SJCRH30 (cell line): ENCODE measurements at places on chromosomes 16 and 17. TPM values are rescaled to one million over a fixed set of nuclear protein-coding genes. Genes with fewer than 3 reads are reported as not detected.

GRCh38 chr17:539066-539465 lies 175.6 kb downstream of the VPS53 start:
- no peak for DNase-seq

C16orf96 gene
- total RNA-seq, result not detected in 2 replicates

DNA sequence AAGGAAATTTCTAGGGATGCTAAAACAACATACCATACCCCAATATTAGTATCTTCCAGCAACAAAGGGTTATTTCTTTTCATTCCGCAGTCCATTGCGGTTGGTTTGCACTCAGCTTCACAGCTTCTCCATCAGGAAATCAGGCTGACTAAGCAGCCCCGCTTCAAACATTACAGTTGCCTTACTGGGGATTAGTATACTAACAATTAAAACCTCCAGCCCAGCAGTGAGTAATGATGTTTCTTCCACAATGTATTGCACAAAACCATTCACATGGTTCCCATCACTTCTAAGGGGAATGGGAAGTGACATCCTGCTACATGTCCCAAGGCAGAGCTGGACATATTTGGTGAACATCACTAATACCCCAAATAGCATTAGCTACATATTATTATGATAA lies 1384.9 kb downstream of the CDH8 start:
- no peak for DNase-seq

GRCh38 chr16:67184453-67184994 lies 761 bp upstream of the MATCAP1 start:
- no peak for DNase-seq

- DNase-seq, result no peak
Observed at GRCh38 chr16:26475596-26475995, 591.1 kb upstream of the C16orf82 start.

- no peak for DNase-seq
Observed at GRCh38 chr17:44655983-44656710, at the start of gene MEIOC. Gene MEIOC, plus strand, starts transcription at chr17:44656468. Its CDS starts 146 bp downstream, at chr17:44656614.

GRCh38 chr17:39607057-39607850 lies 466 bp downstream of the NEUROD2 start:
- DNase-seq, result no peak

VTN gene
- 0.08 and 0.16 TPM in 2 replicates for total RNA-seq

EMP2 gene
- total RNA-seq, result 30.8 and 31.9 TPM in 2 replicates

FOXF1 gene
- 24.6 and 24.9 TPM in 2 replicates for total RNA-seq

DNA sequence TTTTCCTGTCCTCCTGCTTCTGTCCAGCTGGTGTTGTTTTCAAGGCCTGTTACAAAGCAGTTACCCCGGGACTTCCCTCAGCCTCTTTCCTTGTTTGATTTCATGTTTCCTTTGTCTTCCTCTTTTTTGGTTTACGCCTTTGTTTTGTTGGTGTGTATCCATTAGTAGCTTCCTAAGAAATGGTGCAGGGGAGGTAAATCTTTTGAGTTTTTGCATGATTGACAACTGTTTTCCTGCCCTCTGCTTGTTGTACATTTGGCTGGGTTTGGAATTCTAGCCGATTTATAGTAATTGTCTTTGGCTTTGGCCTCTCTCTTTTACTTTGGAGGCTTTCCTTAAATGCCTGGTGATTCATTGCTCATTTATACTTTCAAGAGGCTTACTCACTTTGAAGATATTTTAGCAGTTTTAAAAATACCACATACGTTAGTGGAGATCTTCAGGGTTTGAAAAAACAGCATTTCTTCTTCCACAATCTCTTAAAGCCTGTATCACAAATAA lies 32.8 kb downstream of the DNAH2 start:
- DNase-seq, result no peak

- no peak for DNase-seq
Observed at GRCh38 chr16:27906883-27907282, 156.6 kb downstream of the GSG1L start.

- DNase-seq, result no peak
Observed at GRCh38 chr17:7022781-7023571, at the start of gene BCL6B. Gene BCL6B, plus strand, starts transcription at chr17:7023050. Its CDS starts 622 bp downstream, at chr17:7023672.

IRF8 gene
- total RNA-seq, result not detected in 2 replicates

- no peak for DNase-seq
Observed at GRCh38 chr17:5399767-5400166, 19.7 kb downstream of the NUP88 start.

GRCh38 chr17:82598256-82599119 lies 49.8 kb downstream of the WDR45B start:
- no peak for DNase-seq

COTL1 gene
- total RNA-seq, result 24.8 and 25.8 TPM in 2 replicates

DNA sequence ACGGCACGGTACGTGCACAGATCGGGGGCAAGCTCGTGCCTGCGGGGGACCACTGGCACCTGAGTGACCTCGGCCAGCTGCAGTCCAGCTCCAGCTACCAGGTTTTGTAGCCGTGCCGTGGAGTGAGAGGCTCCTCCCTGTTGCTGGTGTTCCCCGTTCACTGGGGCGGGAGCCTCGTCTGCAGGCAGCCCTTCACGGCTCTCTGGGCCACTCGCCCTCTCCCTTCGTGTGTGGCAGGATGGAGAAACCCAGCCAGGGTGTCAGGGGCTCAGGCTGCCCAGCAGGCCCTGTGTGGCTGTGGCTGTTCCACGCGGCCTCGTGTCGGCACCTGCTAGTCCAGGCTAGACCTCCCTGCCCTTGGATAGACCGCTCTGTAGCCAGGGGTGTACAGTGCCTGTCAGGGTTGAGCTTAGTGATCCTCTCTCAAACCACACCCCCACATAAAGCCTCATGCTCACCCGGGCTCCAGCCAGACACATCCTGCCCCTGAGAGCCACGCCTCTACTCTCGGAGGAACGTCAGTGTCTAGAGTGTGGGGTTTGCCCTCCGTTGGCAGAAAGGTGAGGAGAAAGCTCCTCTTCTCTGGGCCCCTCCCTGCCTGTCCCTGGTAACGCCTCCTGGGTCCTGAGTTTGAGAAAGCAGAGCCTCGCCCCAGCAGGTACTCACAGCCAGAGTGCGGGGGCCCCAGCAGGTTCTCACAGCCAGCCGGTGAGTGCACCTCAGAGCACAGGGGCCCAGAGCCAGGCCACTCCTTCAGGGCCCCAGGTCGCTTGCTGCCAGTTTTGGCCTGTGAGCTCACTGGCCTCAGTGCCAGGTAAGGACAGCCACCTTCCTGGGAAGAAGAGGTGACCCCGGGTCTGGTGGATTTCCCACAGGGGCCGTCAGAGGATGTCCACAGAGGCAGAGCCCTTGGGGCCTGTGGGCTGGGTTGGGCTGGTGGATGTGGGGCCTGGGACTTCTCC lies 27.7 kb downstream of the NME3 start:
- no peak for DNase-seq

IGFALS gene
- total RNA-seq, result not detected in 2 replicates

DNA sequence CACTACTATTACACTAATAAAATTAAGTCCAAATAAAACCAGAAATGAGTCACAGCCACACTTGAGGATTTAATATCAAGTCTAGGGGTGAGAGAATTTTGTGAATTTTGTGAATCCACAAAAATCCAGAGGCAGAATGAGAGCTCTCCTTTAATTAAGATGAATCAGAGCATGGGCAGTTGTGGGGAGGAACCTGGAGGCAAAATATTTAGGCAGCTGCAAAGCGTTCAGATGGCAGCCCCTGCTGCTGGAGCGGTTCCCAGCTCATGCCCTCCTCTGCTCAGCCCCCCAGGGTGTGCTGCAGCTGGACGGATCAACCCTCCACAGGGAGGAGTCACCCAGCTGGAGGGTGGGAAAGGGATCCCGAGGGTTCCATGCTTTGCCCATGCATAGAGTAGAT lies 43.4 kb upstream of the IRX6 start:
- DNase-seq, result peak; percentile 81

GRCh38 chr17:73071066-73071999 lies 21.2 kb downstream of the SLC39A11 start:
- DNase-seq, result peak; percentile 16

CPHXL2 gene
- not detected in 2 replicates for total RNA-seq

CHST4 gene
- total RNA-seq, result 0.61 and 0.71 TPM in 2 replicates

- DNase-seq, result no peak
Observed at GRCh38 chr16:77657016-77657415, 65.3 kb upstream of the NUDT7 start.

DNA sequence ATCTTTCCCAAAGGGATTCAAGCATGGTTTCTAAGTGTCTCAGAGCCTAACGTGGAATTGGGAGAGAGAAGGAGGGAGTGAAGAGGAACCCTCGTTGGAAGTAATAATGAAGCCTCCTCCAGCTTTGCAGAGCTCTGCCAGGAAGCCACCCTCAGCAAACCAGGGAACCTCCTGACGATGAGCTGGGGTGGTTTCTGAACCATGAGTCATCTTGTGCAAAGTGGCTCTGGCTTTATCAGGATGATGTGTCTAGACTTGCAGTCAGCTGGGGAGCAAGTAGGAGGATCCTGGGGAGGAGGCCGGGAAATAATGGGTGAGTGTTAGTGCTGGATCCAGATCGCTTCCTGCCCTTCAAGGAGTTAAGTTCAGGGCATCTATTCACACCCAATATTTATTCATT lies 191.7 kb upstream of the RBFOX1 start:
- no peak for DNase-seq

- DNase-seq, result no peak
Observed at GRCh38 chr16:56897026-56897799, 32.2 kb downstream of the SLC12A3 start.

DNA sequence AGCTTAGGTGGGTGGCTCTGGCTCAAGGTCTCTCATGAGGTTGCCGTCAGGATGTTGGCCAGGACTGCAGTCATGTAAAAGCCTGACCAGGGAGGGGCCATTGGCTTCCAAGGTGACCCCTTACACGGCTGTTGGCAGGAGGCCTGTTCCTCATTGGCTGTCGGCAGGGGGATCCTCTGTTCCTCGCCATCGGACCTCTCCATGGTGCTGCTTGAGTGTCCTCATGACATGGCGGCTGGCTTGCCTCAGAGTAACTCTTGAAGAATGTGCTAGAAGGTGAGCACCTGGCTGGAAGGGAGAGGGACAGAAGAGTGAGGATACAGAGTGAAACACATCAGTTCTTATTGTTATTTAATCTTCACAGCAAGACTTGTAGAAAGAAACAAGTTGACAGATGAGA lies 4.7 kb upstream of the RPRML start:
- DNase-seq, result peak; percentile 33

C16orf54 gene
- not detected in 2 replicates for total RNA-seq

DNA sequence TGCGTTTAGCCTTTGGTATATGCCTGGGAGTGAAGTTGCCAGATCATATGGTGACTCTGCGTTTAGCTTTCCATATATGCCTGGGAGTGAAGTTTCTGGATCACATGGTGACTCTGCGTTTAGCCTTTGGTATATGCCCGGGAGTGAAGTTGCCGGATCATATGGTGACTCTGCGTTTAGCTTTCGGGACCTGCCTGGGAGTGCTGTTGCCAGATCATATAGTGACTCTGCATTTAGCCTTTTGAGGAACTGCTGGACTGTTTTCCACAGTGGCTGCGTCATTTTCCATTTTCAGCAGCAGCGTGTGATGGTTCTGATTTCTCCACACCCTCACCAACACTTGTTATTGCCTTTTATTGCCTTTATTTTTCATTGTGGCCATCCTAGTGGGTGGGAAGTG lies 73.0 kb downstream of the OR1D5 start:
- DNase-seq, result no peak

AATK gene
- total RNA-seq, result 24.0 and 24.2 TPM in 2 replicates

NMRAL1 gene
- total RNA-seq, result 0.79 and 2.2 TPM in 2 replicates

TEX14 gene
- total RNA-seq, result 2.4 and 3.4 TPM in 2 replicates

ABCC6 gene
- total RNA-seq, result 1.5 and 1.7 TPM in 2 replicates
